Umbilical cord (tissue), 2 donors: ENCODE measurements at places on chromosomes 4 and X. TPM values are rescaled to one million over a fixed set of nuclear protein-coding genes. Genes with fewer than 3 reads are reported as not detected.

Gene TBX22
- 2.4 TPM for total RNA-seq

Gene PCYT1B
- total RNA-seq: 5.1 TPM

Gene TXK
- total RNA-seq: 0.48 TPM

Gene APLN
- total RNA-seq: 1.2 TPM

Gene VSIG1
- total RNA-seq: not detected

Gene ADH1C
- total RNA-seq: 5.3 TPM

Gene NDST3
- total RNA-seq: 6.5 TPM

Gene SPCS3
- total RNA-seq: 123 TPM

Gene YY2
- total RNA-seq: 2.2 TPM

Gene ZCCHC13
- total RNA-seq: not detected

Gene GASK1B
- total RNA-seq: 150 TPM

- DNase-seq: no peak
Observed at GRCh38 chr4:71255976-71256375, 82.8 kb upstream of the SLC4A4 start.

- peak; percentile 85 for DNase-seq
Observed at GRCh38 chr4:57426779-57427395, 316.7 kb upstream of the IGFBP7 start.

- no peak for DNase-seq
Observed at GRCh38 chr4:2400841-2401609, 17.4 kb downstream of the ZFYVE28 start.

GRCh38 chrX:21996872-21997455 lies 35.2 kb upstream of the PHEX start:
- DNase-seq: no peak

- peak; percentile 92 for DNase-seq
Observed at GRCh38 chr4:152265149-152265621, 270.7 kb downstream of the FBXW7 start.

- DNase-seq: peak; percentile 91
Observed at GRCh38 chrX:154368630-154369448, 5.6 kb downstream of the FLNA start.

DNA sequence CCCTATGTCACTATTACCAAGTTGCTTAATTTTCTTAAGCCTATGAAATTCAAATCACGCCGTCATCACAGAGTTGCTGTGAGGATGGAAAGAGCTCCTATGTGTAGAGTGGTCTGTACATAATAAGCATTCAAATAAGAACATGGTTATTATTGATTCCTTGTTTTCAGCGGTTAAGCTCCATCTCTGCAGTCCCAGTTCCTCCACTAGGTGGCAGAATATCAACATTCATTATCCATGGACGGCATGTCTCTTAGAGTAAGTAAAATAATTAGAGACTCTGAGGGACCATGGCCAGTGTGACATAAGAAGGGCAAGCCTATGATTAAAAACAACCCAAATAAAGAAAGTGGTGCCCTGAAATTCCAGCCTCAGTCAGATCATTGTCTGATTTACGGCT lies 132.5 kb upstream of the NHS start:
- peak; percentile 32 for DNase-seq

DNA sequence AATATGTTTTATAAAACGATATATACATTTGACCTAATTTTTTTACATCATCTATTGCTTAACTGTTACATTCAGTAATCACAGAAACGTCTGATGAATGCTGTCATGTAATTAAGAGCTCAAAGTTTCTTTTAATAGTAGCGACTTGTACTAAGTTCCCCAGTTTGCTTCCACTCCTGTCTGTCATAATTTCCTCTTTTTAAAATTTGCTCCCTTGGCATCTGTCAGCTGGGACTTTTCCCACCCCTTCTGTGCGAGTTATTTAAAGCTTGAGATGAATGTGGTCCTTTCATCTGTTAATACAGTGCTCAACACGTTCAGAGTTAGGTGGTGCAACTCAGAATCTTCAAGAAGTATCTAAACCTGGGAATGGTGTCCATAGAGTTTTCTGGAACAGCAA lies 1.2 kb downstream of the RAP1GDS1 start:
- DNase-seq: peak; percentile 16

- DNase-seq: no peak
Observed at GRCh38 chrX:150871341-150871811, 27.1 kb downstream of the CD99L2 start.

DNA sequence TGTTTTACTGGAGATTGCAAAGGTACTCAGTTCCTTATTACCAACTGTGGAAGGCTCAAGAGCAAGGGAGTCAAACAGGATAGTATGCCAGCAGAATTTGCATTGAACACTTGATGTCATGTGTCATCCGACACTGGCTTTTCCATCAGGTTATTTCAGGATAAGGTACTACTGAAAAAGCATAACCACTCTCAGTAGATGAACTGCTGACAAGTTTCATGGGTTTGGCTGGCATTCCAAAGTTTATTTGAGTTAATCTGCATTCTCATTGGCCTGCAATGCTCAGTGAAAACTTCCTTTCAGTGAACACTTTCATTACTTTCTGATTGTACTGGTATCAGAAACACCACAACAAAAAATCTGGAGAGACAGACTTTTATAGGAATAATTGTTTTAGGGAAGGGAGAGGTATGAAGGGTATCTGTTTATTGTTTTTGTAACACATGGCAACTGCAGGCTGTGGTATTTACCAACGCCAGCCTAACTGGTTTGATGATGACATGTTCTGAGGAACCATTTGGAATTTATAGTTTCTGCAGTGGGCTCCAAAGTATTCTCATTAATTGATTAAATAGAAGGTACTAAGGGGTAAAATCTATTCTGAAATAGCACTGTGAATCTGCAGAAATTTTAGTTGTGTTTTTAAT lies 345.7 kb upstream of the NR3C2 start:
- peak; percentile 9 for DNase-seq

- DNase-seq: no peak
Observed at GRCh38 chrX:153776611-153777045, 4.2 kb upstream of the SRPK3 start.

- no peak for DNase-seq
Observed at GRCh38 chr4:6527259-6527658, 47.7 kb upstream of the MAN2B2 start.

GRCh38 chr4:88706574-88706973 lies 8.9 kb upstream of the NAP1L5 start:
- DNase-seq: peak; percentile 71

DNA sequence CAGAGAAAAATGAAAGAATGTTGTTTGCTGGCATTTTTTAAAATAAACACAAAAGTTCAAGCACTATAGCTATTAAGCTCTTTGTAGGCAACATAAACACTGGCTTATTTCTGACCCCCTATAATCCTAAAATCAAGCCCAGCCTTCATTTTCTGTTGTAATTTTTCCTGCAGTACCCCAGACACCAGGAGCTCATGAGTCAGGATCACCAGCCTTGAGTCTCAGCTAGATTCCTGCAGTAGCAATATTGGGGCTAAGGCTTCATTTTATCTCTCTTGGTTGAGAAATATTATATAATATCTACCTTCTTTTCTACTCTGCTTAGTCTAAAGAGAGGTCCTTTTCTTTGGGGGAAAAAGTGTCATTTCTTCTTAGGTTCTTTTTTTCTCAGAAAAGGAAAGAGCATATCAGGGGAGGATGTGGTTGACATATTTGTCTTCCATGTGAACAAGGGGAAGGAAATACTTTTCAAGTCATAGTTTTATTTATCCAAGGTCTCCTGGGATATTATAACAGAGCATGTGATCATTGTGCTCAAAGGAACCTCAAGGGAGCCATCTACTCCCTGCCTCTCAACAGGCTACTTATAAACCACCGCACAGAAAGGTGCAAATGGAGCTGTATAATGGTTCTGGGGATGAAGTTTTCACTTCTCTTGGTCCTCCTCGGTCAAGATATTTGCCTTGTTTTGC lies 678.3 kb upstream of the NR3C2 start:
- peak; percentile 11 for DNase-seq

DNA sequence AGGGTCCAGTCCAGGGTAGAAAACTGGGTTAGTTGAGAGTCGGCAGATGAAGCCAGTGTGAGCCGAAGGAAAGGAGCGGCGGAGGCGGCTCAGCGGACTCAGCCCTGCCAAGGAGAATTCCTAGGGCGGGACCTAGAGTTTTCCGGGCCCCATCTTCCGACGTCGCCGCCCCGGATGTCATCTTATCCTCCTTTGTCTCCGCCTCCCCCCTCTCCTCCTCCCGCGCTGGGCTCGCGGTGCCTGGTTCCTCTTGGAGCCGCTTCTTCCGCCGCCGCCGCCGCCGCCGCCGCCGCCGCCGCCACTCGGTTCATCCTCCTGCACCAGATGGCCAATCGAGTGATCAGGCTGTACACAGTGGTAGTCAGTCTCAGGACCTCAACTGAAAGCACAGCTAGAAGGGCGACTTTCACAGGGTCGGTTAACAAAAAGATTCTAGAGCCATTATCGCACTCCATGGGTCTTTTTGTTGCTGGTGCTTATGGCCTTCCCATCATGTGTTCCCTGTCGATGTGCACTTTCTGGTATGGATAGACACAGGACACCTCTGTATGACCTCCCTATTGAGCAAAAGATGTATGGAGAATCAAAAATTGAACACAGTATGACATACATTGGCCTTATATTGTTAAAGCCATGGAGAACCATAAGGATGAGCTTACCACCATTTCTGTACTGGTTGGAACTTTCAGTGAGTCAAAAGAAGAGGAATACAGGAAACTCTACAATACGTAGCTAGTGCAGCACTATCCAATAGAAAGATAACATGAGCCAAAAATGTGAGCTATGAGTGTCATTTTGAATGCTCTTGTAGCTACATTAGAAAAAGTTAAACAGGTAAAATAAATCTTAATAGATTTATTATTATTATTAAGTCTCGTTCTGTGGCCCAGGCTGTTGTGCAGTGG lies 32.4 kb upstream of the THOC2 start:
- DNase-seq: peak; percentile 90

GRCh38 chr4:9146967-9147366 lies 23.2 kb upstream of the FAM90A26 start:
- no peak for DNase-seq

- peak; percentile 9 for DNase-seq
Observed at GRCh38 chr4:10746371-10747171, 62.0 kb upstream of the CLNK start.

DNA sequence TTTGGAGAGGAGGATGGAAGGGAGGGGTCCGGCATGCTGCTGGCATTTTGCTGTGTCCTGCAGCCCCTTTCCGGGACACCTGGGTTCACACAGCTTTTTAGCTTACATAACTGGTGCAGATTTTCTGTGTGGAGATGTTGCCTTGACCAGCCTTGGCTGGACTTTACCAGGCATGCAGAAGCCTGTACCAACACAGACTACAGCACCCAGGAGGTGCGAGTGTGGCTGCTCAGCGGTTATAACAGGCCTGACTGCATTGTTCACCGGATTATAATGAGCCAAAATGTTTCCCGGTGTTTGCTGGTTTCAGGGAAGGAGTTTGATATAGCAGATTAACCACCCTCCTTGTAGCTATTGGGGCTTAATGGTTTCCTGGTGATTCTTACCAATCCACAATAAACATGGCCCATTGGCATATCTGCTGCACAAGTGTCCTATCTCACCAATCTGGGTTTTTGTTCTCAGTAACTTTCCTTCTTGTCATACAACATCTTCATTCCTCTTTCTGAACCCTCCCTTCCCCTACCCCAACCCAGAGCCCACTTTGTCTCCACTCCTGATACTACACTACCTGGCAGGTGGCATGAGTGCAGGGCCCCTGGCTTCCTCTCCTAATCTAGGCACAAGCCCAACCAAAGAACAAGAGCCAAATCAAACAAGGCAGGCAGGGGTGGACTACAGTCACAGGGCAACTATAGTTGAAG lies 3.9 kb downstream of the RPL10 start:
- DNase-seq: no peak

GRCh38 chr4:76386566-76387305 lies 34.2 kb downstream of the CCDC158 start:
- DNase-seq: no peak

- no peak for DNase-seq
Observed at GRCh38 chr4:84276752-84277151, 222.3 kb downstream of the NKX6-1 start.

DNA sequence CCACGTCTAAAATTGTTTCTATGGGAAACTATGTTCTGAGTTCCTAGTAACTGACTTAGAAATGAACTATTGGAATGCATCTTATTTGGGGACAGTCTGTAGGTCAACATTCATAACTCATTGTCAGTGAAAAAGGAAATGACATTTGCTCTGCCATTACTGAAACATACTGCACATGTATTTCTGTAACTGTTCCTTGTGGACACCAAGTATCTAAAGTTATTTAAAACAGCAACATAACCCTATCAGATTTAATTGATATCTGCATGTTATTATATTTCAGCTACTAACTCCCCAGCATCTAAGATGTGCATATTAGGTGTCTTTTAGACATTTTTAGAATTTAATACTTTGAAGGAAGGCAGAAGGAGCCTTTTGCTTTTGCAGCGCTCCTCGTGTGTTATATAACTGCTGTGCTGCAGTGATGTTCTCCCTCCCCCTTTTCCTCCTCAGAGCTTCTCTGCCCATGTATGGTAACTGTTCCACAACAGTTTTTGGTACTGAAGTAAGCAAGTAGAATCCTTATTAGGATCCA lies 37.2 kb upstream of the TMEM131L start:
- peak; percentile 86 for DNase-seq

DNA sequence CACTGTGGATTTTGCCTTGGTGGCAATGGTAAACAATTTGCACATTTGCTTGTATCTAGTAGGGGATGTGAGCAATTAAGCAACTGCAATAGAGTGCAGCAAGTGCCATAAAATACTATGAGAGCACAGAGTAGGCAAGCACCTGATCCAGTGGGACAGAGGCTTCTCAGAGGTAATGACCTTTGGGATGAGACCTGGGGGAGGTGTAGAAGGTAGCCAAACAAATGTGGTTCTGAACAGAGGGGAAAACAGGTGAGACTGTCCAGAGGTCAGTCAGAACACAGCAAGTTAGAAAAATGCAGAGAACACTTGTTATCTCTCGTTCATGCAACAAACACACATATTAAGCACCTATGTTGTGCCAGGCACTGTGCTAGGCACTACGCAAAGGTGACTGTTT lies 21.4 kb upstream of the ANK2 start:
- no peak for DNase-seq

DNA sequence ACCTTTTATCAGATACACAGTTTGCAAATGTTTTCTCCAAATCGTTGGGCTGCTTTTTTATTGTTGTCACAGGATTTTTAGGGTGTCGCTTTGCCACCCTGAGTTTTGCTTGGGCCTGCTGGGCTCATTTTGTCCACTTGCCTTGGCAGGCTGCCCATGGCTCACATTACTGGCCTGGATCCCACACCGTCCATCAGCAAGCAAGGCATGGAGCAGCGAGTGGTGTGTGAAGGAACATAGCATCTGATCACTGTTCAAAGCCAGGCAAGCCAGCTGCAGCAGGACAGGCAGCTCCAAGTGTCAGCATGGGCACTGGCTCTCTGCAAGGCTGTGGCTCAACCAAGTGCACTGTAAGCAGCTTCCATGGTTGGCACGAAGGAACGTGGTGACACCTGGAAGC lies 261.4 kb upstream of the TECRL start:
- no peak for DNase-seq
